Stimulated activated CD8-positive, alpha-beta memory T cell treated with anti-CD3 and anti-CD28 coated beads, Interleukin-7, amount 100 ng/mL, for 1 hour (primary cell): ENCODE measurements at places on chromosomes 2 and 18.

DNA sequence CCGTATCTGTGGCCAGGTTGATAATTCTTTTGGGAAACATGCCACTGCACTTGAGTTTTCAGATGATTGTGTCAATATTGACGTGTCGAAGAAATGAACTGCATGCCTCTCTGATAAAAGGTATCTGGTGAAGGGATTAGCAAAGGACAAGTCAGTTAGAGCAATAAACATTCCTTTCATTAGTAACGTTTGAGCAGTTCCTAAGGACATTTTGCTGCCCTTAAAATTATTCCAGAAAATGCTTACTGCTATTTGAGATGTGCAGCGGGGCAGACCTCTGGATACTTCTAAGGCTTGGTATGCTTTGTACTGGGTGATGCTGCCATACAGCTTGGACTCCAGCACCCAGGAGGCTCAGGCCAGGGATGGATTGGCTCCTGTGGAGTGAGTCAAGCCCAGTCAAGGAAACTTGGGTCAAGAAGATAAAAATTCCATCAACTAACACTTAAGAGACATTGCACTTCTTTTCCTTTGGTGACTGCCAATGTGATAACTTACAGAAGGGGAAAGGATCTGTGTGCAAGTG is 166.7 kb downstream of the FHOD3 start:
- DNase-seq = no peak

GRCh38 chr2:6937582-6937981 is 20.4 kb downstream of the RNF144A start:
- DNase-seq = no peak

GRCh38 chr2:62382757-62383156 is 123.2 kb downstream of the TMEM17 start:
- no peak for DNase-seq

DNA sequence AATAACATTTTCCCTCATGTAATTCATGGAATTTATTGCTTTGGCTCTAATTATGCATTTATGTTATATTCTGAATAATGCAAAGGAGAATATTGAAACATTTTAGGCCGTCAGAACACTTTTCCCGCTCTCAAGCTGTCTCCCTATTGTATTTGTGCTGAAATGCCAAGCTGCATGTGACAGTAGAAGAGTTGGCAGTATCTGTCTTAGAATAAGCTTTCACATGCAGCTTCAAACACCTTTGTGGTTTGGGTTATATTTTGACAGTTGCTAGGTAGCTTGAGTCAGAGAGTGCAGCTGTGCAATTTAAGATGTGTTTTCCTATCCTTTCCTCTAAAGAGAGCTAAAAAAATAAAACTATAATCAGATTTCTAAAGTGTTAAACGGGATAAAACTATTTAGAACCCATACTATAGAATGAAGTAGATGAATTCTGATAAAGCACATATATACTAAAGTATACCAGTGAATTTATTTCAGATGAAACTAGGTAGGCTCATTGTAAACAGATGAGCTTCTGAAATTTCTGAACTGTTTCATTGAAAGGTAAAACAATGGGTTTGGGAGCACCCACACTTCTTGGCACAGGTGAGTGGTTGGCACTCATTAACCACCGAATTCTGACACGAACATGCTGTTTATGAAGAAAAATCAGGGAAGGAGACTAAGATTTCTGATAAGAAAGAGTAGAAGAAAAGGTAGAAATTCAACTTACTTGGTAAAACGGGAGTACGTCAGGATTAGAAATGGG is 43.4 kb downstream of the PLCL1 start:
- no peak for DNase-seq

DNA sequence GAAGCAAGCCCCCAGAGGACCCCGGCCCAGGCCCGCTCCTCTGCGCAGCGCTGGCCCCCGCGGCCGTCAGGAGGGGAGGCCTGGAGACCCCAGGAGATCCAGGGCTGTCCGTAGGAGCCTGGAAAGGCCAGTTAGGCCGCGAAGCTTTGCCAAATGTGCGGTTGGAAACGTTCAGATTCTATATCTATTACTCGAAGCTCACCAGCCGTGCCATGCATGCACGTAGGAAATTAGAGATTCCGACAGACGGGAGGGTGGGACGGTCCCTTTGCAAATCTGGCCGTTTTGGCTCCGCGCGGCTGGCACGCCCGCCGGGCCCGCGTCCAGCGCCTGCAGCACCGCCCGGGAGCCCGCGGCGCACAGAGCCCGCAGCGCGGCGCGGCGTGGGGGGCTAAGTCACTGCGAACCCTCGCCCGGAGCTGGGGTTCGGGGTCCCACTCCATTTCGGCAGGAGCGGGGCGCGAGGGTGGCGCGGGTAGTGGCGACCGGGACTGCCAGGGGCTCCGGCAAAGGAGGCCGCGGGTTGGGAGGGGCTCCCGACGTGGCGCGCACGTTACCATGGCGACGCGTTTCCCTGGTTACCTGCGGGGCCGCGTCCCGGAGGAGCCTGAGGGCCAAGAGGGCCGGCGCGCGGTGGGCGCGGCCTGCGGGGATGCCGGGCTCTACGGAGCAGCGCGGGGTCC is 488.6 kb upstream of the SMIM21 start:
- DNase-seq = no peak

DNA sequence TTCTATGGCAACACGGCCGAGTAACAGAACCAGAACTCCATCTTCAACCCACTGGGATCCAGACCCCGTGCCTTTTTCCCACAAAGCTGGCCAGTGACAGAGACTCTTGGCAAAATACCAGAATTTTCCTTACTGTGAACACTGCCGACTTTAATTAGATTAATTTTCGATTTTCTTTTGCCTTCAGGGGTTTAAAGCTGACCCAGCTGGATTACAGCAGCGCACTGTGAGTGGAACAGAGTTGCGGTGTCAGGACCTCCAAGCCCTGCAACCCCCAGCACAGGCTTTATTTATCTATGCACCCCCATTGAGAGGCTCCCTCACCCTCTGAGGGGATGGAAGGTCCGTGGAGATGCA is 36.4 kb downstream of the CTIF start:
- DNase-seq = no peak

DNA sequence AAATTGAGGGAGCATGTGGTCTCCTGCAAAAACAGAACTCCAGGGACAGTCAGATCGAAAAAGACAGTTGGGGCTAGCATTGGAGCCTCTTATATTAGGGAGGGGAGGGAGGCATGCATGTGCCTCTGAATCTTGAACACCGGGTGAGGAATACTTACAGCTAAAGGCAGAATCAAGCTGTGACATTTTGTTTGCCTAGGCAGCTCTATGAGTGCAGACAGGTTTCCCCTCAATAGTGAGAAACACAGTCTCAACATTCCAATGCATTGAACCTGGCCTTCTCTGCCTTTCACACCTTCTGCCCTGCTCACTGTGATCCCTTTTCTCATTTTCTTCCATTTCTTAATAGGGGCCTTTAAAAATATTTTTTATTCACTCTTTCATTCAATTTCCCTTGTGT is 140.4 kb downstream of the THSD7B start:
- no peak for DNase-seq

GRCh38 chr2:207734636-207735512 is 23.4 kb downstream of the CCNYL1 start:
- DNase-seq = no peak

- no peak for DNase-seq
These were observed 810.4 kb downstream of the METTL4 start for GRCh38 chr18:1760901-1761300.

GRCh38 chr2:30652271-30652915 is 154.9 kb downstream of the CAPN13 start:
- no peak for DNase-seq

DNA sequence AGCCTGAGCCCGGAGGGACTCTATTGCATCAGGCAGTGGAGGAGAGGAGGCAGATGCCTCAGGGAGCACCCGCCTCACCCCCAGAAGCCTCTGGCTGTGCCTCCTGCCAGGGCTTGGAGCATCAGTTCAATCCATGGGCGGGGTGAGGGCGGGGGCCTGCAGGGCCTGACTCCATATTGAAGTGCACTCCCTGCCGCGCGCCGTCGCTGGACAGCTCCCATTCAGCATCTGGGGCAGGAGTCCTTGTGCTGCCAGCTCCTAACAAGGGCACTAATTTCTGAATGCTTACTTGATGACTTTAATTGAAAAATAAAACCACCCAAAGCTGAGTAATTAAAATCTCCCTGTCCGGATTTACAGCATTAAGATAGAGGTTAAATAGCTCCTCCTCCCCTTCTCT is 23.8 kb downstream of the C1QL2 start:
- no peak for DNase-seq

DNA sequence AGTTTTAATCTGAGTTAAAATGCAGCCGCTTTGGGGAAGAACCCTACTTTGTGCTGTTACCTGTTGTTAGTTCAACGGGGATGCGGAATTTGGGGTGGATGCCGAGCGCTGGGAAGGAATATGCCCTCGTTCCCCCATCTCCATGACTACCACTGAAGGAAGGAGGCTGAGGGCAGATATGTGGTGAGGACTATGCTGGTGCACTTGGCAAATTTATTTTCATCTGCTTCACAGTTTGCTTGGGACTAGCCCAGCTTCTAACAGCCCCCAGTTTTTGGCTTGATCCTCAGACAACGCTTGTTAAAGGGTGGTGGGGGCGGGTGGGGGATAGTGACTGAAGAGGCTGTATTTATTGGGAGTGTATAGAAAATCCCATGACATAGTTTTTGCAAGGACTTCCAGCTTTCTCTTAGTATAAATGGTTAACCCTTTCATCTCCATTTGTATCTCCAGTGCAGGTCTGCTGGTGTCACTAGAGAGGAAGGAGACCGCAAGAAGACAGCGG is 100.8 kb downstream of the COLEC12 start:
- no peak for DNase-seq

DNA sequence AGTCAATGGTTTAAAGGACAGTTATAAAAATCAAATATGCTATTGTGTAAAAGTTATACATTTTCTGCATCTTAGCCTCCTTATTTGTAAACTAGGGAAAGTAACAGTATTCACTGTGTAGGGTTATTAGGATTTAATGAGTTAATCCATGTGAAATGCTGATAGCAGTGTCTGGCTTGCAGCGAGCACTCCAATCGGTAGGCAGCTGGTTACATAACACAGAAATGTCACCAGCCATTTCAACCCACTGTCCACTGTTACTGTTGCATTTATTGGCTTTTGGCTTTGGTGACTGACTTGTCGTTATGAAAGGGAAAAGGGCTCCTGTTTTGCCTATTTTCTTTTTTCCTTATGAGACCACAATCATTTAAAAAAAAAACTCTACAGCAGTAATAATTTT is 38.9 kb downstream of the ID2 start:
- DNase-seq = no peak

GRCh38 chr2:195756218-195756942 is 99.4 kb downstream of the SLC39A10 start:
- no peak for DNase-seq

- no peak for DNase-seq
These were observed 95.7 kb upstream of the EPC2 start for GRCh38 chr2:148548716-148549400.

GRCh38 chr18:6057604-6058003 is 162.3 kb upstream of the TMEM200C start:
- no peak for DNase-seq

- DNase-seq = no peak
These were observed 414.0 kb upstream of the KLHL29 start for GRCh38 chr2:22970991-22971390.

DNA sequence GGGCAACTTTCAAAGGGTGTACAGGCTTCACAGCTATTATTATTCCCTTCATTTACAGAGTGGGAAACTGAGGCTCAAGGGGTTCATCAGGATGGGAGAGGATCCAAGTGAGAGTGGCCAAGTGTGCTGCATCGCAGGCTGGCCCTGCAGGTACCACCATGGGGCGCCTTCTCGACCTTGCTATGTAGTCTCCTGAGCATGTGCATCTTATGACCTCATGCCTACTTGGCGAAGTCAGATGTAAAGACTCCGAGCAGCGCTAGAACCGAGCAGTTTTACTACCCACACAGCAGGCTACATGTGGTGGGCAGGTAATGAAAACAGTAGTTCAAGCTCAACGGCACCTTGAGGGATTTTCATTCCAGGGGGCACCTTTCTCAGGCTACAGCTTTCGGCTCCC is 42.0 kb downstream of the TFCP2L1 start:
- DNase-seq = no peak

DNA sequence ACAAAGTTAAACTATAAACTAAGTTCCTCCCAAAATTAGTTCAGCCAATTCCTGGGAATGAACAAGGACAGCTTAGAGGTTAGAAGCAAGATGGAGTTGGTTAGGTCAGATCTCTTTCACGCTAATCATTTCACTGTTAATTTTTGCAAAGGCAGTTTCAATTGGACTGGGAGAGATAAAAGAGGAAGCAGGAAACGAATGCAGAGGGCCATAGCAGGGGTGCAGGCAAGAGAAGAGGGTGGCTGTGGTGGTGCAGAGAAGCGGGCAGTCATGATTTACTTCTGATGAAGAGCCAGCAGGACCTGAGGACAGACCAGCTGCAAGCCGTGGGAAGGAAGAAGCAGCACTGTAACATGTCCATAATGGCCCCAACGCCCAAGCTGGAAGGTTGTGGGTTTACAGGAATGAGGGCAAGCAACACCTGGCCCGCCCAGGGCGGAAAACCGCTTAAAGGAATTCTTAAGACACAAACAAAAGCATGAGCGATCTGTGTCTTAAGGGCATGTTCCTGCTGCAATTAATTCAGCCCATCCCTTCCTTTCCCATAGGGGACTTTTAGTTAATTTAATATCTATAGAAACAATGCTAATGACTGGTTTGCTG is 4.1 kb upstream of the RMP24 start:
- no peak for DNase-seq

DNA sequence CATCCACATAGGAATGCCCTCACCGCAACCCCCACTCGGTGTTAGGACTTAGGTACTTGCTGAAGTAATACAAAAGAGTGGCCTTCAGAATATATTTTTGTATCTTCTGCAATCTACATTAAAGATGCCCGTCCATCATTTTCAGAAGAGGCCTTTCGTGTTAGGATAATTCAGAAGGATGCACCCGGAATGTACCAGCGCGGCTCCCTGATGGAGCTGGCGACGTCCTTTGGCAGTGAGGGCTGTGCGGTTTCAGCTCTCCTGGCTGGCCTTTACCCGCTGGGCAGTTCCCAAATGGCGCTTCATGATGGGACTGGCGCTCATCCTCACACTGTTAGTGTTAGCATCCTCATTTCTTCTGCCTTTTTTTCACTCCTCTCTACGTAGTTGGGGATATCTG is 15.3 kb downstream of the TWIST2 start:
- no peak for DNase-seq

DNA sequence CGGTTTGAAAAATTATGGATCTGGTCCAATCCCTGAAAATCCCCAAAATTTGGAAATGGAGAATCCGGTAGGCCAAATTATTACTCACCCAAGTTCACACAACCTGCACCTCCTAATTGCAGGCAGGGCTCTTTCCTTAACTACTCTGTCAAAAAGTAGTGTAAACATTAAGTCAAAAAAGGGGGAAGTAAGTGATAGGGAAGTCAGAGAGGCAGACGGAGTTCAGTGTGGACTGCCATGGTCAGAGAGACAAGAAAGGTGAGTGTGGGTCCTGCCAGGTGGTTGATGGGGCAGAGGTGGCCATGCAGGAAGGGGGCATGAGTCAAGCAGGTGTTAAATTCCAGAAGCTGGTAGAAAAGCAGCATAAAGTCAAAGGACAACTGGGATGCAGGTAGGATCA is 104.7 kb upstream of the STPG4 start:
- no peak for DNase-seq

DNA sequence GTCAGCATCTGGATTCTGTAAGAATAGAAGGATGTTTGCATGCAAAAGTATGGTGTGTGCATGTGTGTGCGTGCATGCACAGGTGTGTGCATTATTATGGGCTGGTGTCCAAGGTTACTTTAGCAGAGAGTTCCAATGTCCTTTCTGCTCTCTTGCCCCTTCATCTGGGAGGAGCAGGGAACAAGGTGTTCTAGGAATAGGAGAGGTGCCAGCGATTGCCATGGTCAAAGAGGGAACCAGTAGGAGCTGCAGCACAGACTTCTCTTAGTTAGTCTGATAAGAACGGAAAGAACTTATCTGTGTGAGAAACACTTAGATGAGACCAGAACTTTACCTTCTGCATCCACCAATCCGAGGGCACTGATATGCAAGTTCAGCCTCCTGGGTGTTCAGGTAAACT is 8.3 kb downstream of the GPR45 start:
- no peak for DNase-seq
